ENCODE measurements at places on chromosomes 11 and 22.

- no peak for DNase-seq
Measured at GRCh38 chr22:29375398-29376076, 12.8 kb downstream of the AP1B1 start.

- no peak for DNase-seq
Measured at GRCh38 chr22:29209624-29209929, 3.9 kb downstream of the EMID1 start.

DNA sequence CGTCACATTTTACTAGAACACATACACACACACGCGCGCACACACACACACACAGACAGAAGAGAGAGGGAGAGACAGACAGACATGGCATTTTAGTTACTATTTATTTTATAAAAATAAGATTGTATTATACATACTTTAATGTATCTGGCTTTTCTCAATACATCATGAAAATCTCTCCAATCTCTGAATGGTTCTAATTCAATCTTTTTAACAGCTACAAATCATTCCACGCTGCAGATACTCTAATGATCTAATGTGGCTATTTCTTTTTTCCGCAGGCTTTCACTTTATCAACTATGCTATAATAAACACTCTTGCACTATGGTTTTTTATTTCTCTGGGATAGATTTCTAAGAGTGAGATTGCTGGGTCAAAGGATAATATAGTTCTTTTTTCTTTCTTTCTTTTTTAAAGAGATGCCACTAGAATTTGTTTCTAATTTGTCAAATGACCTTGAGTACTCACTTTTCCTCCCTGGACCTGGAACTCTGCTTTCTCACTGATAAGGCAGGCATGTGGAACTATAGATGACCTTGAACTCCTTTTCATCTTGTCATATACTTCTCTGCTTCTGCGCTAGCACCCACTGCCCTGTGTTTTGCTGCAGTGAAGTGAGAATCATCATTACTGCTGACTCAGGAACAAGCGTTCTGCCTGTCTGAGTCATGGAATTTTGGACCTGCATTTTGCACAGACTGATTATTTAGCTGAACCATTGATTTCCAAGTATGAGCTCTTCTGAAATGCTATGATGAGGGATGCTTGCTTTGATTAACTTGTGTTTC lies 4.9 kb upstream of the SLC6A5 start:
- DNase-seq = no peak

- no peak for DNase-seq
Measured at GRCh38 chr11:12528487-12528886, 145.7 kb upstream of the TEAD1 start.

DNA sequence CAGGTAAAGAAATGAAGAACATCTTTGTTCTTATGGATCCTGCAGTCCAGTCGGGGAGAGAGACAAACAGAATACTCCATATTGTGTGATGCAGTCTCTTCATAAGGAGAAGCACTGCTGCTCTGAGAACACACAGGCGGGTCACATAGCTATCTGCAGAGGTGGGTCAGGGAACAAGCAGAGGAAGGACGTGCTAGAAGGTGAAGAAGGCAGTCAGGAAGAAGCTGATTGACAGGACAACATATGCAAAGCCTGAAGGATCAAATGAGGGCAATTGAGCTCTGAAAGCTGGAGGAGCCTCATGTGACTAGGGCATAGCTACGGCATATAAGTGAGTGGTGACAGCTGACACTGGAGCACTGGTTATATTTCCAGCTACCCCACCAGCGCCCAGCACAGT lies 122.5 kb downstream of the OPCML start:
- DNase-seq = no peak

DNA sequence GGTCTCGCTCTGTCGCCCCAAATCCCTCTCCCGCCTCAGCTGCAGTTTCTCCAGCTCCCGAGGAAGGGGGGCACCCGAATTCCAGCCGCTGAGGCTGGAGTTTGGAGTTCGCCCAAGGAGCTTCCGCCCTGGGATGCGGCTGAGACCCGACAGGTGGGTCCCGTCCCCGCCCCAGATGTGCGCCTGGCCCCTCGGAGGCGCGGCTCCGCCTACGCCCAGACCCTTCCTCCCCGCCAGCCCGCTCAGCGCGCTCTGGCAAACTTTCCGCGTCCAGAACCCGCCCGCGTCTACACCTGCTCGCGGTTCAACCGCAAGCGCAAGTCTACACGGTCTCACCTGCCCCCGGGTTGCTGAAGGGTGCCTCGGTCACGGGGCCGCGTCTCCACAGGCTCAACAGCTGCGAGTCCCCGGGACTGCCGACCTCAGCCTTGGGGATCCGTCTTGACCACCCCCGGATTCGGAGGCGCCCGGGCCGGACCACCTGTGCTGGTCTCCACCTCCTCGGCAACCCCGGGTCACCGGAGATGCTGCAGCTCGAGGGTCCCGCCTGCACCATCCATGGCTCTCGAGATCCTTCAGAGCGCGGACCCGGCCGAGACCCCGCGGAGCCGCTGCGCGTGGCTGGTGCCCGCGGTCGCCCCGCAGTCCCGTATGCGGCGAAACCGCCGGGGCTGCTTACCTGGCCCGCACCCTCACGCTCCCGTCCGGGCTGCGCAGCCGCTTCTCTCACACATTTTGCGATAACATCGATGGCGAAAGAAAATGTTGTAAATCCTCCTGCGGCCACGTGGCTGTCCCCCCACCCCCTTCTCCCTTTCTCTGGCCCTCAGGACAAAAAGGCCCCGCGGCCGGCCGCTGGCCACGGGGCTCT lies 63.6 kb downstream of the NFAM1 start:
- no peak for DNase-seq

DNA sequence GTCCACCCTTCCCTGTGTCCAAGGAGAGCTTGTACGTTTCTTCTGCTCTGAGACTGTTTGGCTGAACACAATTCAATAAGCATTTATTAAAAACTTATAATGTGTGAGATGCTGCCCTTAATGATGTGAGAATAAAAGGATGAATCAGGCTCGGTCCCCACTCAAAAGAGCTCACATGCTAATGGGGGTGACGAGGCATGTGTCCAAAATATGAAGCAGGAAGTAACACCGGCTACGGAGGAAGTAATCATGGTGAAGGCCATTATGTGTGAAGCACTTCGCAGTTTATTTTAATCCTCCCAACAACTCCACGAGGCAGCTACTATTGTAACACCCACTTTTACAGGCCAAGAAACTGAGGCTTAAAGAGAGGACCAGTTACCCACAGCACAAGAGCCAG lies 3.4 kb upstream of the RASD2 start:
- no peak for DNase-seq

DNA sequence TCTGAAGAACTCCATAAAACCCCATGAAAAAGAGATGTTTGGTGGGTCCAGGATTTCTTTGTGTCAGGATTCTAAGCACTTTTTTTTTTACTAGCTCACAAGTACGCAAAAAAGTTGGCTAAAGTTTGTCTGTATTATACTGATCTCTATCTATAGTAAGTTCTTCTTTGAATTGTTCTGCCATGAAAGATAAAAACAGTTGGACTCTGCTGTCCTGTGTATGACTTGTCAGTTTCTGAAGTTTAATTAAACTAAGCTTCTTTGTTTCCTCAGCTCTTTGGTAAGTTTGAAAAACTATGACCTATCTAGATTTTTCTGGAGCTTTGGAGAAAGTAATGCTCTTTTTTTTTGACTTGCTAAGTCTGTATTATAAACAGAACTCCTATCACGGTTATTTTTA lies 812.2 kb upstream of the LUZP2 start:
- no peak for DNase-seq

DNA sequence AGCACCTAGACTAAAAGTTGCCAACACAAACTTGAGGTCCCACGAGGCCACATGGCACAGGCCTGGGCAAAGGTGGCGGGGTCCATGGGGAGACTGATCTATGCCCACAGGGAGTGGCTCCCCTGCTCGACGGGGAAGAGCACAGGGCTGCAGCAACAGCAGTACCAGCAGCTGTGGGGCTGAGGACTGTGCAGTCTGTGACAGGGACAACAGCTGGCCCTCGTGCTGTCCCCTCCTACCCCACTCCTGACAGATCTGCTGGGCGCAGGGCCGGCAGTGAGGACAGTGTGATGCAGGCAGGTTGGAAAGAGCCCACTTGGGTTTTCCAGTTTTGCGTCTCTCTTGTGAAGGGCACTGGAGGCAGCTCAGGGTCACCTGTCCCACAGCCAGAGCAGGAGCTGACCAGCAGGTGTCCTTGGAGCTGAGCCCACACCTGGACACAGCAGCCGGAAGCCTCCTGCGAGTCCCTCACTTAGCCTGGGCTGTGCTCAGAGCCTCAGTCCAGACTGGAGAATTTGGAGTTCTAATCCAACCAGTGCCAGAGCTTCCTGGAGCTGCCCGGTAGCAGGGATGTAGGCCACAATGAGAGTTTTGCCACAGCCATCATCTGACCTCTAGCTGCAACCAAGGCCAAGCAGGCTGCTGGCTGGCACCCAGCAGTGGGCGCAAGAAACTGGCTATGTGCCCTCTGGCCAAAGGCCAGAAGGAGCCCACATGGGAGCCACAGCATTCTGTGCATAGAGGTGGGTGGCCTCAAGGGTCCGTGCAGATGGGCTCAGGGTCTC lies 3.6 kb upstream of the GAS2L1 start:
- no peak for DNase-seq

DNA sequence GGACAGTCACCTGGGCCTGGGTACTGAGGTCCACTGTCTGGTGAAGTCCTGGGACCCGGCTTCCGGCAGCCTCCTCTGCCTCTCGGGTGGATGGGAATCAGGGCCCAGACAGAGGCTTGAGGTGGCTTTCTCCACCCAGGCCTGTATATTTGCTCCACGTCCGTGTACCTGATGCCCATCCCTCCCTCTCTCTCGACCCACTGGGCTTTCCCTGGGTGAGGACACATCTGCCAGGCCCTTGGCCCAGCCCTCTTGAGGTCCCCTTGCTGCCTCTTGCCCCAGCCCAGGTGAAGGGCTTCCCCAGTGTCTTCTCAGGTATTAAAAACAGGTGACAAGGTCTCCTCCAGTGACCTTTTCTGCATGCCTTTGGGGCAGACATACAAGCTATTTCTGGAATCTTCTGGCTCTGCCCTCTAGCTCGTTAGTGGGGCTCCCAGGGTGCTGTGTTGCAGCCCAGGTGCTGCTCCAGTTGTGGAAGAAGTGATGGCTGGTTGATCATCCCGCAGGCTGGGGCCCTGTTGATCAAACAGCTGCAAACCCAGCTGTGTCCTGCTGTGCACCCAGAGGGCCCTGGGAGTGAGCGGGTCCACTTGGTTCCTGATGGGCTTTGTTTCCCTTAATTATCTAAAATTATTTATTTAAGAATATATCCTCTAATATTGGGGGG lies 25.5 kb upstream of the ACR start:
- DNase-seq = no peak

DNA sequence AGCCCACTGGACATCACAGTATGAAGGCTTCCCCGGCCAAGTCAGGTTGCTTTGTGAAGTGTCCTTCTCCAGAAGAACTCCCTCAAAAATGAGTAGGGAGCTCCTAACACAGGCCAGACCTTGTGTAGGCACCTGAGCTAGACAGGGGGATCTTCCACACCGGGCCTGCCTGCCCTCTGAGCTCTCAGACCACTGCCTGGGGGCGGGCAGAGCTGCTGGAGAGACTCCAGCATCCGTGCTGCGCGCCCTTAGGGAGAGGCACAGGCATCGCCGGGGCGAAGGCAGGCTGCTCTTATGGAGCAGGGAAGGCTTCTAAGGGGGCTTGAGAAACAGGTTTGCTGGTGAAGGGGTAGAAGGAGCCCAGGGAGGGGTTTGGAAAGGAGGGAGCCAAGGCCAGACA lies 4.4 kb downstream of the KCNJ5 start:
- DNase-seq = no peak

DNA sequence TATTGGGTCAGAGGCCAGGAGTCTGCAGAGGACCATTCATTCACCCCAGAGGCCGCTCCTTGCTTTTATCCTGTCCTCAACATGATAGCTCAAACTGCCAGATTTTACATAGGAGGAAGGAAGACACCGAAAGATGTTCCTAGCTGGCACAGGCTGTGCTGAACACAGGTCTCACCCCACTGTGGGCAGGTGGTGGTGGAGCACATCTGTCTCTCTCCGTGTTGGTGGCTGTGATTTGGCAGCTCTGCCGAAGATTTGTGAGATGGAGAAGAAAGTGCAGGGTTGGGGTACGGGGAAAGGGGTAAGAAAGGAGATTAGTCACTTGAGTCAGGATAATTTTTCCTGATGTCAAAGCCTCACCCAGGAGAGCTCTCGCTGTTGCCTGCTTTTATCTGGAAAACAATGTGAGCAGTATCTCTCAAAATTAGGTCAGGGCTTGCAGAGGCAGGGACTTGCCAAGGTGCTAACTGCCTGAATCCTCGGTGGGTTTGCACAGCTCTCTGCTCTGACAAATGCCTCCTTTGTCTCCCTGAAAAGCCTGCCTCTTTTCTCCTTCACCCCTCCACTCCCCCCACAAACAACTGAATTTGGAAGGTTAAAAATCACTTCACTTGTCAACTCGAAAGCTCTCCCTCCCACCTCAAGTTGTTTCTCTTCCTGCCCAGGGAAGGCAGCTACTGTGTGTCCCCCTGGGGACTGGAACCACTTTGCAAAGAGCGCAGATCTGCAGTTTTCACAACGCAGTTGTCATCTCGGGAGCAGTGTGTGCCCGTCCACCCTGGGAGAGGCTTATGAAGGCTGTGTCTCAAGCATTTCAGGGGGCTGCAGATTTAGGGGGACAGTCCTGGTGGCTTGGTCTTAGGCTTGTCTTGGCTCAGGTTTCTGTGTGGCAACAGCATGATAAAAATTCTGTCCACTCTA lies 299.7 kb downstream of the ST3GAL4 start:
- DNase-seq = no peak

DNA sequence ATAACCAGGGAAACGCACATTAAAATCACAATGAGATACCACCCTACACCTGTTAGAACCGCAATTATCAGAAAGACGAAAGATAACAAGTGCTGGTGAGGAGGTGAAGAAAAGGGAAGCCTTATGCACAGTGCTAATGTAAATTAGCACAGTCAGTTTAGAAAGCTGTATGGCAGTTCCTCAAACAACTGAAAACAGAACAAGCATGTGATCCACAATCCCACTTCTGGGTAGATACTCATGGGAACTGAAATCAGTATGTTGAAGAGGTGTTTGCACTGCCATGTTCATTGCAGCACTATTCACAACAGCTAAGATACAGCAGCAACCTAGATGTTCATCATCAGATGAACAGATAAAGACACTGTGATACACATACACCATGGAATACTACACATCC lies 75.0 kb upstream of the CCND1 start:
- DNase-seq = no peak
